ENCODE measurements at places on chromosomes 11 and 22.
A peak's percentile ranks its signal among the peaks of the same experiment; 100 is the strongest.

DNA sequence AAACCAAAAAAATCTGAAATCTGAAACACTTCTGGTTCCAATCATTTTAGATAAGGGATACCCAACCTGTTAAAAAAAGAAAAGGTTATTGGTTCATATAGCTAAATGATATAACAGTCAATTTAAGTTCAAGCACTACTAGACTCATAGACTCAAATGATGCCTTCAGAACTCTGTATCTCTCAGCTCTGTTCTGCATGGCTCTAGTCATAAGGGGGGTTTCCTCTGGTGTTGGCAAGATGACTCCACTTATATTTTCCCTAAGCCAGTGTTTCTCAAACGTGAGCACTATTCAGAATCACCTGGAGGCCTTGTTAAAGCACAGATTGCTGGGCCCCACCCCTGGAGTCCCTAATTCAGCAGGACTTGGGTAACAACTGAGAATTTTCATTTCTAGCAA, 11.5 kb upstream of the RRAS2 start:
- DNase-seq, result no peak

- DNase-seq, result no peak
Observed at GRCh38 chr11:64542172-64543125, 48.6 kb upstream of the SLC22A12 start.

DNA sequence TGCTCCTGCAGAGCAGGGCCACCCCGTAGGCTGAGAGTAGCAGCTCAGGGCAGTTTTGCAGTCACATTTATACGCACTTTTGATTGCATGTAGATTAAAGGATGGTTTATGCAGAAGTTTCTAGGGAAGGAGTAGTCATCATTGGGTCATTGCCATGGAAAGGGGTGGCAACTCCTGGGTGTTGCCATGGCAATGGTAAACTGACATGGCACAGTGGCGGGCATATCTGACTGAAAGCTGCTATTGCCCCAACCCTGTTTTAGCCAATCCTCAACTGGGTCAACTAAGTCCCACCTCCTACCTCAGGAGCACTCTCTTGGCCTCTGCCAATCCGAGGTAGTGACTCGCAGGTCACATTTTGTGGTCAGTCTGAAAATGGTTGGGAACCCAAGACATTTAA, 2.4 kb upstream of the ARSA start:
- no peak for DNase-seq

DNA sequence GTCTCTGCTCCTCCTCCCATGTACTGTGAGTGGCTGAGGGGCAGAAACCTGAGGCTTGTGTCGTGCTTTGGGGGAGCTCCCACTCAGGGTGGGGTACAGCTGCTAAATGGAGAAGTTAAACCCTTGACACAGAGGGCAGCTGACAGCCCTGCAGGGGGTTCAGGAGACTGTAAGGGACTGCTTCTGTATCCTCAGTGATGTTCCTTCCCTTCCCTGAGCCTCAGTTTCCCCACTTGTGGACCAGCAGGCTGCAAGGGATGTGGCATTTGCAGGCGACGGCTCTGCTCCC, 15.6 kb downstream of the SYNGR1 start:
- DNase-seq, result no peak

- no peak for DNase-seq
Observed at GRCh38 chr22:50153756-50154140, 16.8 kb upstream of the PANX2 start.

- DNase-seq, result no peak
Observed at GRCh38 chr22:24376586-24376985, 50.8 kb upstream of the ADORA2A start.

DNA sequence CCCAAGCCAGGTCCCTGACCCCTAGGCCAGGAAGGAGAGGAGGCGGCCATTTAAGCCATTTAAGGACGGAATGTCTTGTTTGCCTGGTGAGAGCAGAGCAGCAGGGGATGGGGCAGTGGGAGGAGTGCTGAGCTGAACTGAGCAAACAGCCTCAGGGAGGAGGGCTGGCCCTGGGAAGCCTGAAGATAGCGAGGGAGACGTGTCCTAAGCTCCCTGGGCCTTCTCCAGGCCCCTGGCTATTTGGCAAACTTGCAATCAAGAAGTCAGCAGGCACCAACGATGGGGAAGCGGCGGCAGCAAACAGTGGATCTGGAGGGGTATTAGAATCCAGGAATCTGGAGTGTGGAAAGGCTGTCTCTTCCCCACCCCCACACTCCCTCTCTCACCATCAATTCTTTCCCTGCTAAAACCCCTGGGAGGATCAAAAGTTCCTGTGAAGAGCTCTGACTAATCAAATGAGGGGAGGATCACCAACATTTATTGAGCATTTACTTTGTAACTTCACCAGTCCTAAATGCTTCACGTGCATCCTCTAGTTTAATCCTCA, 8.8 kb downstream of the BCL9L start:
- DNase-seq, result peak; percentile 18

GRCh38 chr11:19934828-19935259, 222.2 kb downstream of the NAV2 start:
- DNase-seq, result no peak

DNA sequence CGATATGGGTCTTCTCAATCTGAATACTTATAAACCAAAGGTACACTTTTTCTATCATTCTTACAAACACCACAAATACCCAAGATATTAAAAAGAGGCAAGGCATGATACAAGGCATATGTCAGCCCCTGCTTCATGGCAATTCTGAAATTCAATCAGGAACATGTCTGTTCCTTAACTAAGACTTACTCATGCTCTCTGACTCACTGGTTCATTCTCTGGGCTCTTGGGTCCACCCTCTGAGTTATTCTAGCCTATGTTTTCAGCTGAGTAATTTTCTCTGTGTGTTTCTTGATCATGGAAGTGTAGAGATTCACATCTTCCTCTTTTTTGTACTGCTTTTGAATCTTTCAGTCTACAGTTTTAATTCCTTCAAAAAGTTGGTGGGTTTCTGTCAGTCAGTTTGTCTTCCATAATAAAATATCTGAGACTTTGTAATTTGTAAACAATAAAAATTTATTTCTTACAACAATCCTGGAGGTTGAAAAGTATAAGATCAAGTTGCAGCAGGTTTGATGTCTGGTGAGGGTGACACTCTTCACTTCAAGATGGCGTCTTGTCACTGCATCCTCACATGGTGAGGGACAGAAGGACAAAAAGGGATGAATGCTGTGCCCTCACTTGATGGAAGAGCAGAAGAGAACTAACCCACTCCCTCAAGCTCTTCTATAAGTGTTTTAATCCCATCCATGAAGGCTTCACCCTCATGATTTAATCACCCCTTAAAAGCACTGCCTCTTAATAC, 211.7 kb downstream of the FAM76B start:
- DNase-seq, result no peak

GRCh38 chr11:76857781-76858410, 2.8 kb upstream of the ACER3 start:
- no peak for DNase-seq
